Naive thymus-derived CD8-positive, alpha-beta T cell (primary cell): ENCODE measurements at places on chromosomes 6 and 20. TPM values are rescaled to one million over a fixed set of nuclear protein-coding genes. Genes with fewer than 3 reads are reported as not detected.

FERMT1 gene
- total RNA-seq, result not detected

COL11A2 gene
- 7.5 TPM for total RNA-seq

DNA sequence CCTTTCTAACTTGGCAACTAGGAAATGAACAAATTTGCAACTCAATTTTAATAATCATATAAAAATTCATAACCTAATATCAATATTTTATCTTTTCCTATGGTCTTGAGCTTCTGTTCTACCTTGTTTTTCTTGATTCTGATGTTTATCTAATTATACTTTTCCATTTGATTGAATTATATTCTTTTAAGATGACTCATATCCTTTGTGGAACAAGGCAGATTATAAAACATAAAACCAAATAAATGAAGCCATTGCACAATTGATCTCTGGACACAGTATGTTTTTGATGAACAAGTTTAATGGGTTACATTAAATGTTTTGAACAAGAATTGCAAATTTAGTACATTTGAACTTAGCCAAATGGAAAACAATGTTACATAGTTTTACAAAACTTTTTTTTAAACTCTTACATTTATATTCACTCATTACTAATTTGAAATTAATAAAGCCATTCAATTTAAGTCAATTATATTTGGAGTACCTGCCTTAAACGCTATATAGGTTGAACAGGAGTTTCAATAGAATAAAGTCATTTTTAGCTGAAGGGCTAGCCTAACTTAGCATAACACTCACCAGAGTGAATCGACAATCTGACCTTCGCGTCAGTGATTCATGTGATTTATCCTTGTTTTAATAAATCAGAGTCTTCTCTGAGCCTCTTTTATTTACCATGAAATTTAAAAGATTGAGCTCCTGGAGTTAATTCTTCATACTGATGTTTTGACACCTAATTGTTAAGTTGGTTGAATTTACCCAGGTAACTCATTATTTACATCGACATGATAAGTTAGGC lies 3.8 kb downstream of the NCOA7 start:
- DNase-seq, result no peak
- no peak overlapping the region for H3K4me3 ChIP-seq
- H3K27ac ChIP-seq, result no peak overlapping the region
- no peaks in the 10 kb centered on the region for H3K36me3 ChIP-seq
- no peaks in the 10 kb centered on the region for H3K27me3 ChIP-seq
- H3K4me1 ChIP-seq, result peaks cover 41% of the 10 kb centered on the region

GRCh38 chr6:146289816-146290588 lies 253.6 kb upstream of the RAB32 start:
- no peaks in the 10 kb centered on the region for H3K36me3 ChIP-seq
- no peak overlapping the region for H3K4me3 ChIP-seq
- H3K27ac ChIP-seq, result no peak overlapping the region
- H3K27me3 ChIP-seq, result no peaks in the 10 kb centered on the region
- H3K4me1 ChIP-seq, result no peaks in the 10 kb centered on the region
- no peak for DNase-seq

GRCh38 chr6:108805611-108806167 lies 42.5 kb upstream of the ARMC2 start:
- DNase-seq, result no peak
- no peaks in the 10 kb centered on the region for H3K27me3 ChIP-seq
- H3K4me3 ChIP-seq, result no peak overlapping the region
- H3K36me3 ChIP-seq, result no peaks in the 10 kb centered on the region

DNA sequence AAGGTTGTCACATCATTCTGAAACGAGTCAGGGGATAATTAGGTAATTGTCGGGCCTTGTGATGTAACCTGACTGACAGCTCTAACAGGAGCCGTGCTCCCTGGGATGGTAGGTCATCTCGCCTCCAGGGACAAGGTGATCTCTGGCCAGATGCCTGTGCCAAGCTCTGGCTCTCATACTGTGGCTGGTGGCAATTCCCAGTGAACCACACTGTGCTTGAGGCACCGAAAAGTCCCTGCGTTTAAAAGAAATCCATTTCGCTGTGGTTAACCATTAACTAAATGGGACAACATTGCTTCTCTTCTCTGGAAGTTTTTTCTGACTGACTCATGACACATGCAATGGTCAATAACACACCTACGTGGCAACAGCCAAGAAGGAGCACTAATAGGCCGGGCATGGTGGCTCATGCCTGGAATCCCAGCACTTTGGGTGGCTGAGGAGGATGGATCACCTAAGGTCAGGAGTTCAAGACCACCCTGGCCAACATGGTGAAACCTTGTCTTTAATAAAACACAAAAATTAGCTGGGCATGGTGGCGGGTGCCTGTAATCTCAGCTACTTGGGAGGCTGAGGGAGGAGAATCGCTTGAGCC lies 669.2 kb downstream of the PRKN start:
- H3K27me3 ChIP-seq, result no peaks in the 10 kb centered on the region
- H3K27ac ChIP-seq, result no peak overlapping the region
- H3K36me3 ChIP-seq, result peaks cover 14% of the 10 kb centered on the region
- peaks cover 7% of the 10 kb centered on the region for H3K4me1 ChIP-seq
- no peak overlapping the region for H3K4me3 ChIP-seq
- DNase-seq, result no peak

RBPJL gene
- not detected for total RNA-seq

GRCh38 chr6:125947615-125948014 lies 9.0 kb upstream of the HINT3 start:
- peaks cover 11% of the 10 kb centered on the region for H3K27me3 ChIP-seq
- no peak overlapping the region for H3K4me3 ChIP-seq
- DNase-seq, result no peak
- H3K4me1 ChIP-seq, result no peaks in the 10 kb centered on the region
- no peaks in the 10 kb centered on the region for H3K36me3 ChIP-seq

C6orf58 gene
- not detected for total RNA-seq

GRCh38 chr20:36319356-36320260 lies 13.5 kb downstream of the DLGAP4 start:
- H3K36me3 ChIP-seq, result peaks cover 6% of the 10 kb centered on the region
- no peak for DNase-seq
- H3K4me1 ChIP-seq, result peaks cover 4% of the 10 kb centered on the region
- H3K4me3 ChIP-seq, result no peak overlapping the region

CCN2 gene
- not detected for total RNA-seq

GRCh38 chr6:134372603-134373281 lies 54.8 kb upstream of the SGK1 start:
- H3K27ac ChIP-seq, result no peak overlapping the region
- peak overlapping the region; percentile 23 for H3K4me3 ChIP-seq
- H3K27me3 ChIP-seq, result no peaks in the 10 kb centered on the region
- no peaks in the 10 kb centered on the region for H3K36me3 ChIP-seq
- peaks cover 26% of the 10 kb centered on the region for H3K4me1 ChIP-seq

SLA2 gene
- 34.3 TPM for total RNA-seq

SIRPD gene
- 0.58 TPM for total RNA-seq

DNA sequence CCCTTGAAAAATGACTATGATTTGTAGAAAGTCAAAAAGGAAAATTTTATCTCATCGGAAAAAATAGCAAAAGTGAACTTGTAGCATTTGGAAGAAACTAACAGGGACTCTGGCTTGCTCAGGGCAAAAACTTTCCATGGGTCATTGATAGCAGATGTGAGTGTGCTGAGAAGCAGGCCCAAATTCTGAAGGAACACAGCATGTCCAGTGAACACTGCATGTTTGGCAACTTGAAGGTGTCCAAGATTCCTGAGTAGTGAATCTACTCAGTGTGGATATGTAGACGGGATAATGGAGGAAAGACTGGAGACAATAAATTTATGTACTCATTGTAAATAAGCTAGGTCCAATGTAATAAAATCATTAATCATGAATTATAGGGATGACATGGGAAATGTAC lies 8.2 kb downstream of the SLC17A2 start:
- H3K4me1 ChIP-seq, result no peaks in the 10 kb centered on the region
- no peaks in the 10 kb centered on the region for H3K36me3 ChIP-seq
- no peak overlapping the region for H3K4me3 ChIP-seq
- no peak for DNase-seq

BPI gene
- not detected for total RNA-seq

DNA sequence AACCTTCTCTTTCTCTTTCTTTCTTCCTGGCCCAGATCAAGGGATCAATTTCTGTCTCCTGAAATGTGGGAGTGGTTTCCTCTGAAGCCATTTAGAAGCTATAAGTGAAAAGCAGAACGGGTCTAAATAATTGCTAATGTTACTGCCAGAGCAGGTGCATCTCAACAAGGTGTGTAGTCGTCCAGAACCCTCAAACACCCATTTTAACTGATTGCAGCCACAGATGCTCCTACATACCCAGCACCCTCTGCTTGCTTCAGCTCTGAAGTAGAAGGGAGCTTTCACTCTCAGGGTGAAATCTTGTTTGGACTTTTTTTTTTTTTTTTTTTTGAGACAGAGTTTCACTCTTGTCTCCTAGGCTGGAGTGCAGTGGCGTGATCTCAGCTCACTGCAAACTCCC lies 592.1 kb upstream of the ARID1B start:
- peaks cover 9% of the 10 kb centered on the region for H3K27me3 ChIP-seq
- H3K27ac ChIP-seq, result no peak overlapping the region
- no peaks in the 10 kb centered on the region for H3K36me3 ChIP-seq
- H3K4me1 ChIP-seq, result peaks cover 6% of the 10 kb centered on the region

CDH26 gene
- total RNA-seq, result 4.5 TPM

PARD6B gene
- total RNA-seq, result 9.4 TPM

- DNase-seq, result no peak
- H3K4me1 ChIP-seq, result peaks cover 15% of the 10 kb centered on the region
- no peaks in the 10 kb centered on the region for H3K36me3 ChIP-seq
Measured at GRCh38 chr20:1807394-1807793, 87.8 kb upstream of the SIRPA start.

ARMH2 gene
- 4.5 TPM for total RNA-seq

GRCh38 chr6:47292944-47293343 lies 16.8 kb downstream of the TNFRSF21 start:
- DNase-seq, result no peak
- H3K4me3 ChIP-seq, result no peak overlapping the region
- no peaks in the 10 kb centered on the region for H3K4me1 ChIP-seq

SLC52A3 gene
- not detected for total RNA-seq

GRCh38 chr6:51893366-51893765 lies 194.0 kb downstream of the PKHD1 start:
- H3K36me3 ChIP-seq, result no peaks in the 10 kb centered on the region
- no peak overlapping the region for H3K4me3 ChIP-seq
- DNase-seq, result no peak
- H3K4me1 ChIP-seq, result no peaks in the 10 kb centered on the region
- H3K27me3 ChIP-seq, result peaks cover 4% of the 10 kb centered on the region
- H3K27ac ChIP-seq, result no peak overlapping the region

JPH2 gene
- total RNA-seq, result not detected

DNA sequence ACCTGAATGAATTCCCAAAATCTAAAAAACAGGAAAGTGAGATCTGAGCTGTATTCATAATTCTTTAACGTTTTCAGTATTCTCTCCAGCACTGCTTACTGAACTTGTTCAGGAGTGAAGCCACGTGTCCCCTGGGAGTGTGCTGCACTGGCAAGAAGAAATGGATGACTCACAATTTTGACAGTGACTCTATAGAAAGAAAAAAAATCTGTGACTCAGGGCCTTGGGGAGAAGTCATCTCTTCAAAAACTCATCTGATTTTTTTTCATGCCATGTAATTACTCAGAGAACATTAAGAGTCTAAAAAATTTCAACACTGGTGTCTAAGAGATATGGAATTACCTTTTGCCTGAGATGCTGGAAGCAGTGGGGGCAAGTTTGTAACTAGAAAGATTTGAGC lies 39.7 kb downstream of the ANKEF1 start:
- no peak overlapping the region for H3K4me3 ChIP-seq
- no peaks in the 10 kb centered on the region for H3K36me3 ChIP-seq
- H3K27ac ChIP-seq, result no peak overlapping the region
- no peaks in the 10 kb centered on the region for H3K4me1 ChIP-seq

IPCEF1 gene
- 98.8 TPM for total RNA-seq

GRCh38 chr20:61510778-61511330 lies 258.8 kb downstream of the CDH4 start:
- H3K27me3 ChIP-seq, result no peaks in the 10 kb centered on the region
- no peak overlapping the region for H3K4me3 ChIP-seq
- H3K27ac ChIP-seq, result no peak overlapping the region
- DNase-seq, result no peak
- no peaks in the 10 kb centered on the region for H3K36me3 ChIP-seq

TSBP1 gene
- not detected for total RNA-seq

NMBR gene
- not detected for total RNA-seq

DNA sequence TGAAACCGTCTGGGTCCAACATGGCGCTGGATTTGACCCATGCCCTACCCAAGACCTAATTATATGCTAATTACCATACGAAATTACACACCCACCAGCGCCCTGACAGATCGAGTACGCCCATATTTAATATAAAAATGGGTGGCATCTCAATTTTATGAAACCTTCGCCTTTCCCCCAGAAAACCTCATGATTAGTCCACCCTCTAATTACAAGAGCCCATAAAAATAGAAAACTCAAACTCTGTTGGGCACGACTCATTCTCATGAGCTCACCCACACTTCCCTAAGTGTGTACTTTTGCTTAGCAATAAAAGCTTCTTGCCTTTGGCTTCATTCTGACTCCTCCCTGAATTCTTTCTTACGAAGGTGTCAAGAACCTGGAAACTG lies 136.4 kb downstream of the OR2B2 start:
- no peak overlapping the region for H3K27ac ChIP-seq
- H3K36me3 ChIP-seq, result no peaks in the 10 kb centered on the region
- no peak overlapping the region for H3K4me3 ChIP-seq
- peaks cover 12% of the 10 kb centered on the region for H3K27me3 ChIP-seq
- H3K4me1 ChIP-seq, result peaks cover 9% of the 10 kb centered on the region

LY6G6D gene
- not detected for total RNA-seq

DNAH8 gene
- not detected for total RNA-seq

DNA sequence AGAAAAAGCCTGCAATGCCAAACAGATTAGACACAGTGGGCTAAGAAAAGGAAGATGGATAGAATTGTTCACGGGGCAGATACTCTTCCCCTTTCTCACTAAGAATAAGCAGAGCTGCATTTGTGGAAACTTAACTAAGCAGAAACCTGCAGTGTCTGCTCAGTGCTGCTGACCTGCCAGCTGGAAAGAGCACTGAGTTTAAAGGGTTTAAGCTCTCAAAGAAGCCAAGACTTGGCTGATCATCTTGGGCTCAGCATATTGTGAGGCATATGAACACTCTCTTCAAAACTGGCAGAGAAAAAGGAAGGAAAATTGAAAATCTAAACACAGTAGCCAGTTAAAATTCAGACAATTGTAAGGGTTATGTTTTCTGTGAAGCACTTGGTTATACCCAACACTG lies 711.1 kb upstream of the EPHA7 start:
- no peaks in the 10 kb centered on the region for H3K27me3 ChIP-seq
- H3K36me3 ChIP-seq, result no peaks in the 10 kb centered on the region
- no peak overlapping the region for H3K27ac ChIP-seq
- no peaks in the 10 kb centered on the region for H3K4me1 ChIP-seq
- DNase-seq, result no peak
- H3K4me3 ChIP-seq, result no peak overlapping the region

GRCh38 chr20:49540687-49541435 lies 27.1 kb downstream of the PTGIS start:
- no peaks in the 10 kb centered on the region for H3K4me1 ChIP-seq
- no peak for DNase-seq
- H3K36me3 ChIP-seq, result peaks cover 5% of the 10 kb centered on the region

CLIC5 gene
- 2.3 TPM for total RNA-seq
